ENCODE measurements at places on chromosomes 6 and 20.

- no peak for DNase-seq
Measured at GRCh38 chr6:5623769-5624168, 362.5 kb downstream of the FARS2 start.

- DNase-seq, result no peak
Measured at GRCh38 chr6:19827247-19827646, 9.9 kb upstream of the ID4 start.

GRCh38 chr6:70166088-70166958 is 136.6 kb downstream of the COL9A1 start:
- DNase-seq, result no peak

DNA sequence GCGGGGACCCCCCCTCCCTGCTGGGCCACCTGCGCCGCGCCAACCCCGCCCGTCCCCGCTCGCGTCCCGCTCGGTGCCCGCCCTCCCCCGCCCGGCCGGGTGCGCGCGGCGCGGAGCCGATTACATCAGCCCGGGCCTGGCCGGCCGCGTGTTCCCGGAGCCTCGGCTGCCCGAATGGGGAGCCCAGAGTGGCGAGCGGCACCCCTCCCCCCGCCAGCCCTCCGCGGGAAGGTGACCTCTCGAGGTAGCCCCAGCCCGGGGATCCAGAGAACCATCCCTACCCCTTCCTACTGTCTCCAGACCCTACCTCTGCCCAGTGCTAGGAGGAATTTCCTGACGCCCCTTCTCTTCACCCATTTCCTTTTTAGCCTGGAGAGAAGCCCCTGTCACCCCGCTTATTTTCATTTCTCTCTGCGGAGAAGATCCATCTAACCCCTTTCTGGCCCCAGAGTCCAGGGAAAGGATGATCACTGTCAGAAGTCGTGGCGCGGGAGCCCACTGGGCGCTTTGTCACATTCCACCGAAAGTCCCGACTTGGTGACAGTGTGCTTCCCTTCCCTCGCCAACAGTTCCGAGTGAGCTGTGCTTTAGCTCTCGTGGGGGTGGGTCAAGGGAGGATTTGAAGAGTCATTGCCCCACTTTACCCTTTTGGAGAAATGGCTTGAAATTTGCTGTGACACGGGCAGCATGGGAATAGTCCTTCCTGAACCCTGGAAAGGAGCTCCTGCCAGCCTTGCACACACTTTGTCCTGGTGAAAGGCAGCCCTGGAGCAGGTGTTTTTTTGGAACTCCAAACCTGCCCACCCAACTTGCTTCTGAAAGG is 2.1 kb downstream of the VEGFA start:
- peak; percentile 18 for DNase-seq

Data from CD4-positive, alpha-beta T cell treated with Interferon gamma for 1 hour (primary cell).